ENCODE measurements at places on chromosomes 16 and 17.

DNA sequence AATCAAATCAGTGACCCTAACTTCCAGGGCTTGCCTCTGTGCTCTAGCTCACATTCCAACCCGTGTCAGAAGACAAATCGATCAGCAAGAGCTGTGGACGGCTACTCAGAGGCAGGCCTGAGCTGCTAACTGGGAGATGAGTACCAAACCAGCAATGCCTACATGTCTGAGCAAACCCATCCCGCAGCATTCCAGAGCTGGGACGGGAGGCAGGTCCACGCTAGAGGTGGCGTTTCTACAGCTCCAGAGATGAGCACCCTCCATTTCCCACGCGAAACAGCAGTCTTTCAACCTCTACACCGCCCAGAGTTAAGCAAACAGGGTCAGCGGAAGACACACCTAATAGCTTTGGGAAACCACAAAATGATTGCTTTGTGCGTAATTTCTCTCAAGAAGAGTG lies 6.5 kb downstream of the NXN start:
- ATAC-seq, result no peak

DNA sequence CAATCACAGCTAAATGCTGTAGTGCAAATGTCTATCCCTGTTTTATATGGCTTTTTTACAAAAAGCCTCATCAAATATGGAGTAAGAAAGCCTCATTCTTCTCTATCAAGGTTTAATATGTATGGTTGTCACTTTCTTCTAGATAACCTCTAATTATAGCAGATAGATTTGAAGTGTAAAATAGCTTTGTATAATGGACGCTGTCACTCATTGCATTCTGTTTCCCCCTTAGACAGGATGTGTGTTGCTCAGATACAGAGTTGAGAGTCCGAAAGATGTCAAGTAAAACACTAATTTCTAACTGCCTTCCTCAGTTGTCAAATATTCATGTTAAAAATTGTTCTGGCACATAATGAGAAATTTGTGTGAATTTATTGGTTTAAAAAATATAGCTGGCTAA lies 88.0 kb downstream of the NLK start:
- no peak for ATAC-seq

DNA sequence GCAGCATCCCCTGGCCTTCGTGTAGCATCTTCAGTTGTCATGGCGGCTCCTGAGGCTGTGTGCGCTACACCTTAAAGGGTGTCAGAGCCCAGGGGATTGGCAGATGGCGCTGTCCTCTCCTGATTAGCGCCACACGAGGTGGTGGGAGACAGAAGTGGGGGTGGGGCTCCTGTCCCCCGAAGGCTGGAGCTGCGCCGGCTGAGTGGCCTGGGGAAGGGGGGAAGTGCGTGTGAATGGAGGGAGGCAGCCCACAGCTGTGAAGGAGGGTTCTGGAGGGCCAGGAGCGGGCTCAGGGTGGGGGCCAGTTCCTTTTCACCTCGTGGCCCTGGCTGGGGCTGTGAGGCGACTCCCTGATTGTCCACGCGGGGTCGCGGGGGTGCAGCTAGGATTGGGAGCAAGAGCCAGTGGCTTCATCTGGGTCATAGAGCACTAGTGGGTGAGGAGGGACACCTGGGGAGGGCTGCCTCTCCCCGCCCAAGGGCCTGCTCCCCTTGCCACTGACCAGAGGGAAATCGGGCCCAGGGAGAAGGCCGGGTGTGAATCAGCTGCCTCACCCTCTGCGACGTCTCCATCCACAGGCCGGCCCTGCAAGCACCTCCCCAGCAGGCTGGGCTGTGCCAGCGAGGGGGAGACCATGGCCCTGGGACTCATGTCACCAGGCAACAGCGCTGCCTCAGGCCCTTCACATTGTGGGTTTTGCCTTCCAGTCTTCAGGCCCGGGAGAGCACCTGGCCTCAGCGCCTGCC lies 14.1 kb downstream of the BAHCC1 start:
- ATAC-seq, result no peak

DNA sequence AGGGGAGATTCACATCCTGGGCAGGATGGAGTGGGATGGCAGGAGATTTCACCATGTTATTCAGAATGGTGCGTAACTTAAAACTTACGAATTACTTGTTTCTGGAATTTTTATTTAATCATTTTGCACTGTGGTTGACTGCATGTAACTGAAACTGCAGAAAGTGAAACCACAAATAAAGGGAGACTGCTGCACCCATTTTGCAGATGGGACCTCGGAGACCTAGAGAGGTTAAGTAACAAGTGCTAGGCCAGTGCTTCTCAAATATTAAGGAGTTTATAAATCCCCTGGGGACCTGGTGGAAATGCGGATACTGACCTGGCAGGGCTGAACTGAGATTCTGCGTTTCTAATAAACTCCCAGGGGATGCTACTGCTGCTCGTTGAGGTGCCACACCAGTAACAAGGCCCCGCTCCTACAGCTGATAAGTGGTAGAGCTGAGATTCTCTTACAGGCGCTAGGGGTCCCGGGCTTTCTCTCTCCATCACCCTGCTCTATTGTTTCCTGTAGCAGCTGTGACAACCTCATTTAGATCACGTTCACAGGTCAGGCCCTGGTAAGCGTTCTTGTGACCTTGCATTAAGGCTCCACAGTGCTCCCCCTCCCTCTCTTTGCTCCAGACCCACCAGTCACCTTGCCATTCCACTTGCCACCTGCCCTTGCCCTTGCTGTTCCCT lies 167.1 kb upstream of the CDH13 start:
- no peak for ATAC-seq

DNA sequence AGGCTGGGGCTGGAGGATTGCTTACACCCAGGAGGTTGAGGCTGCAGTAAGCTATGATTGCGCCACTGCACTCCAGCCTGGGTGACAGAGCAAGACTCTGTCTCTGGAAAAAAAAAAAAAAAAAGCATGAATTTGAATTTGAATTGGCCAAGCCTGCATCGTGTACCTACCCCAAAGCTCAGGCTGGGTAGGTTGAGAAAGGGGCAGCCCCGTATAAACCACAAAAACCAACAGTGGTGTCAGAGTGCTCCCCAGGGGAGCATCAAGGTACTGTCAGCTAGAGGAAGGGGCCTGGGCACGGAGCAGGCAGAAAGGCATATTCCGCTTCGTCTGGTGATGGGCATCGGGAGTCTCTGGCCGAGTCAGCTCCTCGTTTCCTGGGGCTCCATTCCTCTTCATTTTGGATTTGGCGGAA lies 40.9 kb downstream of the RAP1GAP2 start:
- ATAC-seq, result peak; percentile 100

DNA sequence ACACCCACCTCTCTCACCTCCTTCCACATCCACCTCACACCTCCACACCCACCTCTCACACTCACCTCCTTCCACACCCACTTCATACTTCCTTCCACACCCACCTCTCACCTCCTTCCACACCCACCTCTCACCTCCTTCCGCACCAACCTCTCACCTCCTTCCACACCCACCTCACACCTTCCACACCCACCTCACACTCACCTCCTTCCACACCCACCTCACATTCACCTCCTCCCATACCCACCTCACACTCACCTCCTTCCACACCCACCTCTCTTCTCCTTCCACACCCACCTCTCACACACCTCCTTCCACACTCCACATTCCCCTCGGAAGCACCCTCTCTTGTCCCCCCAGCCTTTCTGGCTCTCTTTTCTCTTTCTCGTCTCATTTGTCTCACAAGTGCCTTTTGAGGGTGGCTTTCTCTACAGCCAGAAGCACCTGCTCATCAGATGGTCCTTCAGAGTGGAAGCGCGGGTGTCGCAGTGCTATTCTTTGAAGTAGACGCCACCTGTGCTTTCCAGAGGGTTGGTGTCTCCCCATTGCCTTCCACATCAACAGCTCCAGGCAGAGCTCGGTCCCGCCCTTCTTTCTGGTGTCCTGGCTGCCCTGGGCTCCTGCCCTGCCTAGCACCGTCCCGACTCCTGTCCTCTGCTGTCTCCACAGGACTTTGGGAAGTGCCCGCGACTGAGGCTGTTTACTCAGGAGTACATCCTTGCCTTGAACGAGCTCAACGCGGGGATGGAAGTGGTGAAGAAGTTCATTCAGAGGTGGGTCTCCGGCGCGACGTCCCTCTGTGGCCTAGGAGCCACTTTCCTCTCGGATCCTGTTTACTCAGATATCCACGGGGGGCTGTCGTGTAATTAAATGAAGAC lies 109.4 kb upstream of the PLCG2 start:
- ATAC-seq, result no peak

- ATAC-seq, result peak; percentile 70
These were observed 745 bp upstream of the ABCC1 start for GRCh38 chr16:15948532-15949209.

DNA sequence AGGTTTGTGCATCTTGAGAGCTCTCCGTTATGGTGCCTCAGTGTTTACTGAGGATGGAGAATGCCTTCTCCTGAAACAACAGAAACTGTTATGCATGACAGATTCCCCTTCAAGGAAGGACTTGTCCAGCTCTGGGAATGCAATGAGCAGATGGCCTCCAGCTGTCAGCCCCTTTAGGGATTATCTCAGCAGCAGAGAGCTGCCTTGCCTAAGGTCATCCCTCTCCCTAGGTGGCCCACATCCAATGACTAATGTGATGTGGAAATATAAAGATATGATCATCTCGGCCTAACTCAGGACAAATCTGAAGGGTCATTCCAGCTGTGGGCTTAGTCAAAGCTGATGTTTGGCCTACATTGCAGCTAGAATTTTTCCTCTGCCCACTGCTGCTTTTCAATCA lies 214.3 kb upstream of the N4BP1 start:
- ATAC-seq, result no peak

- ATAC-seq, result no peak
These were observed 80.8 kb downstream of the CNGB1 start for GRCh38 chr16:57889960-57890751.

GRCh38 chr17:80029258-80029974 lies 6.3 kb downstream of the TBC1D16 start:
- ATAC-seq, result no peak

DNA sequence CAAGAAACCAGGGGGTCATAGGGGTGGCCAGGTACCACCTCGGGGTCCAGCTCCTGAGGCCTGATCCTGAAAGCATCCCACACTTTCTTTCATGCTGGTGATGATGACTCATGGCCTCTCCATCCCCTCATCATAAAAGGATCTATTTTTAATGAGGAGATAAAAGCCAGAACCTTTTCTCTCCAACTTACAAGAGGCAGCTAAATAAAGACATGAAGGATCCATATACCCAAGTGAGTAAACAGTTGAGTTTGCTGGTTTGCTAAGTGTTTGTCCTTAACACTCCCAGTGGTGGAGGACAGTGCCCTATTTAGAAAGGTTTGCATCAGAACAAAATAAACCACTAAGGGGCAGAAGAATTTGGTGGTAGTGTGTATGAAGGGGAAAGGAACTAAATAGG lies 383.8 kb downstream of the GRIN2A start:
- no peak for ATAC-seq

DNA sequence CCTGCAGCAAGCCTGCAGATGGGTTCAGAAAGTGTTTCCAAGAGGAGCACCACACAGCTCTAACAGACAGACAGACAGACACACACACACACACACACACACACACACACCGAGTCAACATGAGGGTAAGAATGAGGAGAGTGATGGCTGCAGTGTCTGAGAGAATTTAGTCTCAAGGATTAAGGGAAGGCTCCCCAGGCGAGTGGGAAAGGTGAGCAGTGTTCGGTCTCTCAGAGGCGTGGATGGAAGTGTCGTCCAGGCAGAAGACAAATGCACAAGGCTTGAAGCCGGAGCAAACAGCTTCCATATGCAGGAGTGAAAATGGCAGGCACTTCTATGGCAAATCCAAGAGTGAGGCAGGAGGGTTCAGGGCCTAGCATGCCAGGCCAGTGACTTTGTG lies 770.1 kb downstream of the KCNJ18 start:
- ATAC-seq, result no peak

DNA sequence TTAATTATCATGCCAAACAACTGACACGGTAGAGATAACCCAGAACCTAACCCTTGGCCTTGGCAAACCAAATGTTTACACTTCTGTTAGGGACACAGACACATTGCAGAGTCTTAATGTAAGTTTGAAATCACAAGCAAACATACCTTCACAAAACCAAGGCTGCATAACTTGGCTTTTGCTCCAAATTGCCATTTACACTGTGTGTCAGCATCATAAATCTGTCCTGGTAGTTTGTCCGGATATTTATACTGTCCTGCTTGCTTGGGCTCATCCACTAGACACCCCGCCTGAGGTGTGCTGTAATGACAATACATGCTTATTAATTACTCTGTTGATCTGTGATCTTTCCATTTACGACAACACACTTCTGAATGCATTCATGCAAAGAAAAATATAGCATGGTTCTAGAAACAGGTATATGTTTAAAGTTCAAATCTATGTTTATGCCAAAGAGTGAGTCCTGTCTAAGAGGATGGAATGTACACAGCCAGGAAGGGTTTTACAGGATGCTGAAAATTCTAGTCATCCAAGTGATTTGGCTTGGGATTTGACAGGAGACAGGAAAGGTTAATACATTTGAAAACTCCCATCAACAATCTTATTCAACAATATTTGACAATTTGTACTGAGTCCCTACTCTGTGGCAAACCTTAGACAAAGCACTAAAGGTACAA lies 81.1 kb downstream of the ADAMTS18 start:
- ATAC-seq, result no peak

GRCh38 chr17:70100983-70101382 lies 26.0 kb downstream of the KCNJ16 start:
- no peak for ATAC-seq

- no peak for ATAC-seq
These were observed 33.2 kb upstream of the USP7 start for GRCh38 chr16:8996891-8997290.

DNA sequence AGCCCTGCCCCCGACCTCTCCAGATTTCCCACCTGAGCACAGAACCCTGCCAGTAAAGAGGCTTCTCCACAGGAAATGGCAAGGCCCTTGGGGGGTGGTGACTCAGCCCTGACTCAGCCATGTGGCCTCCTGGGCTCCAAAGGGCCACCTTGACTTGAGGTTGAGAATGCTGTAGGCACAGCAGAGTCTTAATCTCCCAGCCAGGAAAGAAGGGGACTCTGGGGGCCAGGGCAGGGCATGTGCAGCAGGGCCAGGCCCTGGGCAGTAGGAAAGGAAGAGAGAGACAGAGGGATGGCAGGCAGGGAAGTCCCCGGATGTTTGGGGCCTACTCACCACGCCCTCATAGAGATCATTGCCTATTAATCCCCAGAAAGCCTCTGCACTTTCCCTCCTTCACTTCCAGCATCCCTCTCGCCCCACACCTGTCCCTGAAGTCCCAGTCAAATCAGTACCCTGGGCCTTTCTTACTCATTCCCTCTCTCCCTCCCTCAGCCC lies 4.8 kb upstream of the ITGA3 start:
- peak; percentile 58 for ATAC-seq

DNA sequence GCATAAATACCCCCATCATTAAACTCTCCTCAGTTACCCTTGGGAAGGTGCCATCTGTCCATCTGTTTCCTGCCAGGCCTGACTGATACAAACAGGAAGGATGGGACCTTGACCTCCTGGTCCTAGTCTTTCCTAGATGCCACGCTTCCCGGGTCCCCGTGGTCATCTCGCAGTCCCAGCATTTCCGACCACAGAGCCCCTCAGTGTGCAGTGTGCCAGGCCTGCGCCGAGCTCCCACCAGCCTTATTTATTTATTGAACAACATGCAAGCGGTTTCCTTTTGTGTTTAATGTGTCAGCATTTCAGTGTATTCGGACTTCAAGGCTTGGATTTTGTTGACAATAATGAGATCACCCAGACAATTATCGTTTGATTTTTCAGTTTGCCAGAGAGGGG lies 45.6 kb upstream of the NKD1 start:
- ATAC-seq, result no peak

Data from stimulated activated memory B cell treated with anti-CD40 and anti-IgM and Interleukin-4, amounts not matched to agents 10 μg/mL and 1 μg/mL and 100 μg/mL, for 72 hours (primary cell).